ENCODE measurements at places on chromosomes 3 and 15.

GRCh38 chr3:38960953-38961622 lies 90.7 kb downstream of the SCN11A start:
- peak; percentile 13 for DNase-seq

GRCh38 chr3:162367429-162368260 lies 871.0 kb downstream of the OTOL1 start:
- DNase-seq: no peak

- no peak for DNase-seq
Observed at GRCh38 chr15:26235864-26236263, 372.7 kb upstream of the ATP10A start.

DNA sequence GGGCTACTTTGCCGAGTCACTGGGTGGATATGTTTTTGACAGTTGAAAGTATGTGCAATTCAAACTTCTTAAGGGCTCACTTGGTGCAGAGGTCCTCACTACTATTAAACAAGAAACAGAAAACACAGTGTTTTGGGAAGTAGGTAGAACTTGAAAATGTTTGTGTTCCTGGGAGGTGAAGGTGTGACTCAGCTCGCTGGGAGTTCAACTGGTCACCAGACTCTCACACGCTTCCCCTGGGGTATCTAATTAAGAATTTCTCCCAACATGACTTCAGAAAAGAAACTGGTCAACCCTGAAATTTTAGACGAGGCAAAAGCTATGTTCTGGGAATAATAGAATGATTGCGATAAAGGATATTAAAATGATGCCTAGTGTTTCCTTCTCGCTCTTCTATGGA lies 1039.8 kb upstream of the SEMA6D start:
- no peak for DNase-seq

DNA sequence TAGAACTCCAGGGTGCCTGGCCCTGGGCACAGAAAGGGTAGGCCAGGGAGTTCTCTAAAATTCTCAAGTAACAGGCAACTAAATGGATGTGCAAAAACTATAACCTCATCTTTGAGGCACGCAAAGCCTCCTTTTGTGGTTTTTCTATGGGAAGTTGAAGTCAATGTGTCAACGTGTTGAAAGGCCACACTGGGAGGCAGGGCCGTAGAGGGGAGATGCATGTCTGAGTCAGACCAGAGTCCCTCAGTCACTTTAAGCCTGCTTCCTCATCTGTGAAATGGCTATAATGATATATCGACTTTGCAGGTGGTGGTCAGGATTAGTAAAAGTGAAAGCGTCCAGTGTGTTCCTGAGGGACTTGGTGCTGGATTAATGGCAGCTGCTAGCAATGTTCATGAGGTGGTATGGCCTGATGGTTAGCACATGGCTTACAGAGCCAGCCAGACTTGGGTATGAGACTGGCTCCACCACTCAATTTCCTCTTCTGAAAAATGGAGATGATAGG lies 17.0 kb downstream of the TGM5 start:
- peak; percentile 42 for DNase-seq

- DNase-seq: no peak
Observed at GRCh38 chr15:66936109-66936860, 129.1 kb upstream of the SMAD3 start.

DNA sequence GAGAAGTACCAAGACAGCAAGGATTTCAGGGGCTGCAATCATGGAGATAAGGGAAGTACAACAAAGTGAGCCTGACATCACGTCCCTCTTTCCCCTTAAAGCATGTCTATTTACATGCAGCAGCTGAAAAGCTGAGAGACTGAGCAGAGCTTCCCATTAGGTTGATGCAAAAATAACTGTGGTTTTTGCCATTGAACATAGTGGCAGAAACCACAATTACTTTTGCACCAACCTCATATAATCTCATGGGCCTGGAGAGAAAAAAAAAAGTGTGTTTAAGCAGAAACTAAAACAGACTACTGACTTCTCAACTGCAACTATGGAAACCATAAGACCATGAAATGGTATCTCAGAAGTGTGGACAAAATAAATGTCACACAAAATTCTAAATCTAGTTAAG lies 48.3 kb downstream of the CCDC12 start:
- no peak for DNase-seq

DNA sequence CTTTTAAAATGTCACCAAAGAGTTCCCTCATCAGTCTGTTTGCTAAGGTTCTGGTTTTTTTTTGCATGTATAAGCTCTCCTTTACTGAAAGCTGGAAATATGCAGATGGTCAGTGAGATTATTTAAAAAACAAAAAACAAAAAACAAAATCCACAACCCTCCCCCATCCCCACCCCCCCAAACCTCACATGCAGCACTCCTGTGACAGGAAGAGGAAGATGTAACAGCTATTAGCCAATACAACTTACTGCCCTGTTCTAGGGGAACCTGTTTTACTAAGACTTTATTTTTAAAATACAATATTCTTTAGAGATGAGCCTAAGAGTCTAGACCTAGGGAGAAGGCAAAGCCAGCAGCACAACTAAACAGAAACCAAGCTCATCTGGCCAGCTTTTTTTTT lies 39.5 kb downstream of the ANP32A start:
- DNase-seq: no peak

- DNase-seq: no peak
Observed at GRCh38 chr3:154819491-154819890, 260.6 kb upstream of the MME start.

DNA sequence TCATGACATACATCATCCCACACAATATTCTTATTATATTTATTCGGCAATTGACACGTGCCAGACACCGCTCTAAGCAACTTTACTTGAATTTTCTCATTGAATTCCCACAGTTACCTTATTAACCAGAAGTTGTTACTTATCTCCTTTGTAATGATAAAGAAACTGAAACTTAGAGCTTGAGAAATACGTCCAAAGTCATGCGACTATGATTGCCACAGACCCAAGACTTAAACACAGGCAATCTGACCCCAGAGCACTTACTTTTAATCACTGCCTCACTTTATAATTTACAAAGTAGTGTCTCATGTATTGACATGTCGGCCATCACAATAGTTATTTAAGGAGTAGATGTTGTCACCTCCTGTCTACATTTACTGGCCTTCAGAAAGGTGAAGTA lies 64.7 kb downstream of the ATP13A4 start:
- no peak for DNase-seq

- no peak for DNase-seq
Observed at GRCh38 chr3:147518465-147518864, 109.3 kb downstream of the ZIC1 start.

GRCh38 chr3:195425849-195426248 lies 17.0 kb downstream of the ACAP2 start:
- DNase-seq: no peak

DNA sequence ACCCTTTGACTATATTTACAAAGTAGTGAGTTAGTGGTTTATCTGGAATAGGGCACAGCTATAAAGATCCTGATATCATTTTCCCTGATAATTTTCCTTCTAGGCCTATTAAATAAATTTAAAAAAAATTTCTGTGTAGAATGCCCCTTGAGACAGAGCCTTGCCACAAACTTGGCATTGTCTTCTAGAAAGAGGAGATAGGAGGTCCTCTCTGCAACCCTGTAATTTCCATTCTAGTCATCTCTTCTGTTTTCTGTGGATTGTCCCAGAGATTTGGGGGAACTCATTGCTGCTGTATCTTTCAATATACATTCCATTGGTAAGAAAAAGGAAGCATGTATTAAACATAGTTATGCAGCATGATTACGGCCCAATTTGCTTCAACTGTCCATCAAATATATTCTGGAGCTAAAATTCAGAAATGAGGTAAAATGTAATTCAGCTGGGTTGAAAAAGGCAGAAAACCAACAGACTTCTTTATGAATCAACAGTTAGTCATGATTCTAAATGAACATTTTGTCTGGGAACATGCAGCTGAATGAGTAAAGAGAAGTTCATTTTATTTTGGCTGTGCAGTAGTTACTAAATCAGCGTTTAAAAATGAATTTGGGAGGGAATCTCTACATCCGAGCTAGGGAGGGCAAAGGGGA lies 401.1 kb downstream of the NAALADL2 start:
- no peak for DNase-seq

DNA sequence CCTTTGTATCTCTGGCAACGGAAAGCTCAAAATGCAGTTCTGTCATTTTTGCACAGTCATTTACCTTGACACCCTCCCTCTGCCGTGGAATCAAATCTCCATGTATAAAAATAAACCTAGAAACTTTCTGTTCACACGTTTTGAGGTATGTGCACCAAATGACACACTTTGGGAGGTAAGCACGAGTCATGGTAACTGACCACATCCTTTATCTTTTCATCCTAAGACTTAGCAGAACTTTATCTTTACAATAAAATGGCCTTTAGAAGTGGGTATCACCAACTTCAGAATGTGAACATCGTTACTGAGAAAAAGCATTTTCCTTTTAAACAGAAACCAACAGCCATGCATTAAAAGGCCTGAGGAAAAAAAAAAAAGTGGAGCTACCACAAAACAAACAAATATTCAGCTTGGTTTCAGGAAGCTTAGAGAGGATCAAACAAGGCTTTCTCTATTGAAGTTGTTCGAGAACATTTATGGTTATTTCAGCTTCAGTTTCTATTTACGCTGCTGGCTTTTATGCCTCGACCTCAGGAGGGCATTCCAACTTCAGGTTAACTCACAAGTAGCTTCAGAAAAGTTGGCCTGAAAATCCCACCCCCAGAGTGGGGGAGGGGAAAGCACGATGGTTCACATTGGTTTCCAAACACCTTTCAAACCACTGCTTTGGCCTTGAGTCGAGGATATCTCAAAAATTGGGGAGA lies 171.1 kb upstream of the ICE2 start:
- DNase-seq: no peak

DNA sequence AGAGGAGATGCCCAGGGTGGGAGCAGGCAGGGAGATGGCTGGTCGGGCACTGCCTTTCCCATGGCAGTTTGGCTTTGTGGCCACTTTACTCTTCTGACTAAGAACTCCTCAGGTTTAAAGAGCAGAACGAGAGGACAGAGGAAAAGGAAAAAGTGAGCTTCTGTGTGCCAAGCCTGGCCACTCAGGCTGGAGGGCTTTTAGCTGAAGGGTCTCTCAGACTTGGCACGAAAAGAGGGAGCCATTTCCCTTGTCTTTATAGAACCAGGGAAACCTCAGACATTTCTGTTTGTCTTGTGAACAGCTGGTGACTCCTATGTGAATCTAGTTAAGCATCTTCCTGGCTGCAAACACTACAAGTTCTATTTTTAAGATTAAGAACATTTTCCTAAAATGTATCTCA lies 23.3 kb upstream of the PSMD6 start:
- no peak for DNase-seq

DNA sequence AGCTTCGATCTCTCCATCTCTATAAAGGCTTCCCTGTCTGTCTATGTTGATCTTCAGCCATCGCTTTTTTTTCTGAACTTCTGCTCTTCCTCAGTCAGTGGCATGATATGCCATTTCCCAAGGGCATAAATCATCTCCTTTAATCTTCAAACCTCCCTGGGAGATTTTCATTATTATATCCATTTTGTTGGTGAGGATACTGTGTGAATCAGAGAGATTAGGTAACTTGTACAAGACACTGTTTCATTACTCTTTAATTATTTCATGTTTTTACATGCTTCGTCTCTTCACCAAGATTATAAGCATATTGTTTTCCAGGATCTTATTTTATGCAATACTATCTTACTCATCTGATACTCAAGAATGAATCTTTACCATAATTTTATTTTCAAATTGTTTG lies 124.8 kb upstream of the ATP11B start:
- DNase-seq: no peak

- no peak for DNase-seq
Observed at GRCh38 chr3:142028243-142028777, 121.0 kb downstream of the TFDP2 start.

- DNase-seq: no peak
Observed at GRCh38 chr3:107716734-107717133, 194.0 kb downstream of the BBX start.

DNA sequence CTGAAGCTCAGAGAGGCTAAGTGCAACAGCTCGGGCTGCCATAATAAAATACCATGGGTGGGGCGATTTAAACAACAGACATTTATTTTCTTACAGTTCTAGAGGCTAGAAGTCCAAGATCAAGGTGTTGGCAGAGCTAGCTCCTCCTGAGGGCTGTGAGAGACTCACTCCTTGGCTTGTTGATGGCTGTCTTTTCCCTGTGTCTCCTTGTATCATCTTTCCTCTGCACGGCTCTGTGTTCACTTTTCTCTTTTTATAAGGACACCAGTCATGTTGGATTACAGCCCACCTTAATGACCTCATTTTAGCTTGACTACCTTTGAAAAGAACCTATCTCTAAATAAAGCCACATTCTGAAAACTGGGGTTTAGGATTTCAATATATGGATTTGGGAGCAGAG lies 129.7 kb downstream of the RPL22L1 start:
- no peak for DNase-seq

- DNase-seq: no peak
Observed at GRCh38 chr3:185984203-185984602, 46.4 kb upstream of the TRA2B start.

DNA sequence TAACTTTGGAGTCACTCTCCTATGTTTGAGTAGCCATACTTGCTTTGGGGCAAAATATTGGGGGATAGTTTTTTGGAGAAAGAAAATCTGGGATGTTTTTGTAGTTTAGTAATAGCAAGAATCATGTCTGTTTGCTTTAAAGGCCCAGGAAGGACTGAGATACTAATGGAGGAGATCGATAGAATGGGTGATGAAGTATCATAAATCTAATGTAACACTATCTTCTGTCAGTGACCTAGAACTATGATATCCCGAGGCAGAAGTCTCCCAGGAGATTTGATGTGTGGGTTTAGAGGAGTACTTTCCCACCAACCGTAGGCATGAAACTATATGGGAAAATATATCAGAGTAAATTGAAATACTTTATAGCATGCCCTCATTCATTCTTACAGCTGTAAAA lies 21.0 kb upstream of the NFKBIZ start:
- no peak for DNase-seq

- no peak for DNase-seq
Observed at GRCh38 chr3:46984591-46985459, 5.4 kb downstream of the NBEAL2 start.

DNA sequence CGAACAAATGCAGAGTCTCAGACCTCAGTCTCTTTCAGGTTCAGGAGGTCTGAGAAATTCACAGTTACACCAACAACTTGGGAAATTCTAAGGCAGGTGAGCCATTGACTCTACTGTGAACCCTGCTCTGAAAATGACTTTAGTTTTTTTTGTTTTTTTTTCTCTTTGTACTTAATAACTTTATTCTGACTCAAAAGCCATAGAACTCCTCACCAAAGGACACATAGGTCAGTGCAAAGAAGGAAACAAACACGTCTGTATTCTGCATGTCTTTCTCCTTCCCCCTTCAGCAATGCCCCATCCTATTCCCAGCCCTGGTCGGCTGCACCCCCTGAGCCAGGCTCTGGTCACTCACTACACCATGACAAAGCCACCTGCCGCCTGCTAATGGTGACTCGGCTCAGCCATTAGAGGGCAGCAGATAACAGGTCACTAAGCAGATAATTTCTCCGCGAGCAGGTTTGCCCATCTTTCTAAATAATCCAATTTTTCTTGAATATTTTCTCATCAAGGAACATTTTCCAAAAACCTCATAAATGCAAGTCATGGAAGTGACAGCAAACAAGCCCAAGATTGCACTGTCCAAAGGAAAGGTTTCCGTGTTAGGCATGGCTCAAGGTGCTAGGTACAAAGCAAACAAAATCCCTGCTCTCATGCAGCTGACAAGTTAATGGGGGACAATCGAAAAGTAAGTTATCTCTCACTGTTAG lies 37.7 kb downstream of the TM4SF4 start:
- peak; percentile 25 for DNase-seq

- DNase-seq: no peak
Observed at GRCh38 chr3:105523501-105523900, 156.8 kb downstream of the ALCAM start.

- DNase-seq: no peak
Observed at GRCh38 chr15:66834881-66835878, 133.1 kb downstream of the SMAD6 start.

Data from GM12892 (cell line).